ENCODE measurements at places on chromosomes 13 and 19. TPM values are rescaled to one million over a fixed set of nuclear protein-coding genes. Genes with fewer than 3 reads are reported as not detected.

LRRC25 gene
- 5.4 TPM for total RNA-seq

RXFP2 gene
- total RNA-seq, result not detected

ERICH6B gene
- not detected for total RNA-seq

PBX4 gene
- total RNA-seq, result 4.8 TPM

ZNF101 gene
- 8.3 TPM for total RNA-seq

DNA sequence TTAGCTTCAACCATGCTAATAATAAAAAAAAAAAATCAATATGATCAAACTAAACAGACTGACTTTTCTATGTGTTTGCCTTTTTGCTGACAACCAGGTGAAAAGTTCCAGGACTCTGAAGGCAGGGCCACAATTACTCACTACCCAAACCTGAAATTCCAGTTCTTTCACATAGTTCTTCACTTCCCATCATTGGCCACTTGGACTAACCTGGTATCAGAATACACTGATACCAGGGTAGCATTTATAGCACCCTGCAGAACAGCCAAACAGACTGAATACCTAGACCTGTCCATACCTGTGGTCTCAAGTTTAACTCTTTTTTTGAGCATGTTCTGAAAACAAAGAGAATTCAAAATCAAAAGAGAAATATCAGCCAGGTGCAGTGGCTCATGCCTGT lies 25.1 kb downstream of the ELF1 start:
- DNase-seq, result no peak

GRCh38 chr13:110944121-110944967 lies 29.5 kb upstream of the ANKRD10 start:
- no peak for DNase-seq

- DNase-seq, result no peak
These were observed 76.0 kb downstream of the CHST8 start for GRCh38 chr19:33697766-33698165.

GRCh38 chr19:16527971-16528521 lies 14.2 kb downstream of the CHERP start:
- peak; percentile 31 for DNase-seq

Measured in hematopoietic multipotent progenitor cell (in vitro differentiated cells).